ENCODE measurements at places on chromosomes 7 and 10.

- no peak for DNase-seq
These were observed 48.8 kb upstream of the RASGEF1A start for GRCh38 chr10:43315535-43316207.

GRCh38 chr7:29375641-29376562 lies 181.3 kb downstream of the CHN2 start:
- no peak for DNase-seq

DNA sequence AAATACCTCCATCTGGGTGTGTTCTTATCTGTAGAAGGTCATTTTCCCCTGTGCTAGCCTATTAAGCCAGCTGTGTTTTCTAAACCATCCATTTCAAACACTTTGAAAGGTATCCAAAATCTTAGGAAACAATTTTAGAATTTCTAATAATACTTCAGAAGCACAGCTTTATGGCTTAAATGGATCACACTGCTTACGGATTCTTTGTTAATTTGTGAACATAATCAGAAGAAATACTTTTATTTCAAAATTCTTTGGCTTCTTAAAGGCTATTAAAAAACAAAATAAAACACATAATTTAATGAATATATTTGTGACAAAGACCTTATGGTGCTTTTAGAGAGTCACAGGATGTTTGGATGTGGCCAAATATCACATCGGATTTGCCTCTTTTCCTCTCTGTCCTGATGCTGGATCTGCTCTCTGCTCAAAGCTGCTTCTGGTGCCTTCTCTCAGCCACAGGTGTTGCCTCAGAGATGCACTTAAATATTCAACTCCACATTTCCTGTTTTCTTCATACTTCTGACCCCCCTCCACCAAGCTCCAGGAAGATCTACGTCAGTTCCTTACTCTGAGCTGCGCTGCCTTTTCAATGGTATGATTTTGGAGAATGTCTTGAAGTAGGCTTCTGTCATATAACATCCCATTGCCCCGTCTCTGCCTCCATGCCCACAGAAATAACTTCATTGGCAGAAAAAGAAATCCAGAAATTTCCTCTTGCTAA lies 230.6 kb downstream of the MLLT10 start:
- no peak for DNase-seq

GRCh38 chr7:113289140-113289740 lies 170.9 kb upstream of the SMIM30 start:
- no peak for DNase-seq

DNA sequence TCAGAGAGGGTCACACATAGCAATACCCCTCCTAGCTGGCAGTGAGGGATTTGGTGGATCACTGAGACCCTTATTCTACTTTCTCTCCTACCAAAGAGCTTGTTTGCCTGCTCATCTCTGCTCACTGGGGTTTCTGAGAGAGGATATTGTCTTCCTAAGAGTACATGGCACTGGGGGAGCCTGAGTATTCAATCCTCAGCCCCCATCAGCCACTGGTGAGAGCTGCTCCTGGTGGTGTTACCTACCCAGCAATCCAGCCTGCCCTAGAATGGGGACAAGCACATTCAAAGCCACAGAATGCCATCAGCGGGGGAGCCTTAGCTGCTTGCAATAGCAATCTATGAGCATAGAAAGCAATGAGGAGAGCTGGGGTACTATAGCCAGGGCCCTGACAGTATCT lies 281.1 kb downstream of the WDR11 start:
- no peak for DNase-seq

DNA sequence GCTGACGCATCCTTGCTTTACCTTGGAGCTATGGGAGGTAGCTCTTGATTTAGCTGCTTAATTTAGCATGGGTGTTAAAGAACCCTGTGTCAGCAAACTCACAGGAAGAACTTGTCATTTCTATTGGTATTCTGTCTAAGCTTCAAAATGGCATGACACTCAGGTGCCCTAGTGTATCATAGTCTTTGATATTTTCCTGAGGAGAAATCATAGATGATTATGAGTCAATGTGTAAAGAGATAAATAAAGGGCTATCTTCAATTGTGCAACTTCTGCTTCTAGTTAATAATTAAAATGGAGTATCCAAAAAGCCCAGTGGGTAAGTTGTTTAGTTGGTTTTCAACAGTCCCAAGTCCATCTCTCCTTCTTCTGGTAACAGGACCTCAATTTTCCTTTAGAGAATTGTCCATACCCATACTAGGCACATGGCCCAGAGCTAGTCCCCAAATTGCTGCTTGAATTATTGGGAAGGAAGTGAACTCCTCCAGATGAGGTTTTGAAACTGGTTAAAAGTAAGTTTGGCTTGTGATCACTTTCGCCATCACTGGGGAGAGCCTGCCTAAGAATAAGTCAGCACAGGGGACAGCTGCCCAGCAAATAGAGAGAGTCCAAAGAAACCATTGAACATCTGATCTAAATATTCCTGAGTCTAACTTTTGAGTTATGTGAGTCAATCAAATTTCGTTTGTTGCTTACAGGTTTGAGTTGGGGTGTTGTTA lies 169.0 kb upstream of the PHYHIPL start:
- DNase-seq: no peak

DNA sequence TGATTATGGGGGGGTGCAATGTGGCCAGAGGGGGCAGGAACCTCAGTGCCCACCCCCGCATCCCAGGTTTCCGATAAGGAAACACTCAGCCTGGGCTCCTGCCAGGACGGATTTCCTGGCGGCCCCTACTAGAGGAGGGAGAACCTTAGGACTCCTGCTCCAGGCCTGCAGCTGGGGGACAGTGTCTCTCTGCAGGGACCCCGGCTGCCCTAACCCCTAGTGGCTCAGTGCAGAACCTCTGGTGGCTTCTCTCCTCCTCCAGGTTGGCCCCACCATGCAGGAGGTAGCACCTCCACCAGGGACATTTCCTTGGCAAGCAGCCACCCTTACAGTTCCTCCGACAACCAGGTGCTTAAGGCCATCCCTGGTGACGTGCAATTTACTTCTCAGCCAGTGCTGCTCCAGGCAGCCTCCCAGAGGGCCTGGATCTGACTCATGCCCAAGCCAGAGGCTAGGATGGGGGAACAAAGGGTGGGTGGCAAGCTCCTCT lies 31.9 kb downstream of the SH2B2 start:
- DNase-seq: no peak

DNA sequence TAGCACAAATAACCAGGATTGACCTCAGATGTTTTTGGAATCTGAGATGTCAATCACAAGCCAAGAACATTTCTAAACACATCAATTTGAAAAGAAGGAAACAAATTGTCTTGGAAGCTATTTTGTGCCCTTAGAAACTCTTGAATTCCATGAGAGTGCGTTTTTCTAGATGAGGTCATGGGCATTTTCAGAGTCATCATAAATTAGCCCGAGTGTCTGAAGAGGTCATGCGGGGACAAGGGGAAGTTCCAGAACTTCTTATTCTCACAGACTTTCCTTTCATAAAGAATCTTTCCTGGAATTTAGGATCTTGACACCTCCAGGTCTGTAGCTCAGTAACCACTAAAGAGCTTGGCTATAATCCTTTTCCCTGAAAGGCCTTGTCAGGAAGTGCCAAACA lies 28.2 kb downstream of the IL2RA start:
- no peak for DNase-seq

- DNase-seq: no peak
These were observed 55.3 kb downstream of the TFAM start for GRCh38 chr10:58440484-58440883.

DNA sequence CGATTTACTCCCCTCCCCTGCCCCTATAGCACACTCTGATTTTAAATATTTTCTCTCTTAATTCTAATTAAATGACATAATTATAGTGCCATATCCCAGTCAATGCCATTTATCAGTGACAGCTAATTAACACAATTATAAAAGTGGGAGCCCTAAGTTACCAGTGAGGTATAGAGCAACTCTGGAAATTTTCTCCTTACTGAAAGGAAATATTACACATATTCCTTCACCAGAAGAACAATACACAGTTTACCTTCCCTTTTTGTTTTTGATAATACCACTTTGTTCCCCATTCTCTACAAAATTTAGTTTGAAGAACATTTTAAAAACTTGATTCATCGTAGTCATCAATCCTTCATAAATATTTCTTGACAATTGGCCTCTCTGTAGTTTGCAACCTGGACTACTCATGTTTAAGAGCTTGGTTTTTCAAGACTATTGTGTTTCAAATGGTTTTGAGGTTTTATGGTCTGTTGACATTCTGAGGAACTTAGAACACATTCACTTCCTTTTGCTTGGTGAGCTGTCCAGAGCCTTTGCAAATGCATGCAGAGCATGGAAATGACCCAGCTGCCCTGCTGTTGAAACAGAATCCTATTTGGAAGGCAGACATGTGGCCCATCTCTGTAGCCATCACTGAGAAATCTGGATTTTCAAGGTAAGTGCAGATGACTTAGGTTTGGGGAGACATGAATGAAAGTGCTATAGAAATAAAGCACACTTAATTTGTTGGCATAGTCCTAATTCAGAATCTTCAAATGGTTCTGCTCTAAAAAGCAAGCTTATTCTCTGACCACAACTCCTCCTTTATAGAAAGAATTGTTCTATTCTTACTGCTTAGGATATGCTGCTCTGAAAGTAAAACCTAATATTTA lies at the start of gene GPR141:
Gene GPR141, plus strand, starts transcription at position 521 of the 875 bp plus-strand sequence. CDS start 56,628 bp downstream, outside the sequence.
- no peak for DNase-seq

DNA sequence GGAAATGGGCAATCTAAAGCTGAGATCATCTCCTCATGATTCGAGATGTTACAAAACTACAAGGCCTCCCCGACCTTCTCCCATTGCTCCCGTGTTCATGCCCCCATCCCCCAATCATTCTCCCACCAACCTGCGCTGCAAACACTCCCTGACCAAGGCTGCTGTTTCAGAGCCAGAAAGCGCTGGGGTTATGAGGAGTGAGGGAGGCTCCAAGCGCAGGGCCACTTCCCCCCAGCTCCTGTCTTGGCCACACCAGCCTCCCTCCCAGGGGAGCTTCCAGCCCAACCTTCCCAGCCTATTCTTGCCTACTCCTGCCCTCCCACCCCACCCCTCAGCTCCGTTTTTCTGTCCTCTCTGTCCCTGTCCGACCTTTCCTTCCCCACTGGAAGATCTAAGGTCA lies 14.7 kb upstream of the NODAL start:
- DNase-seq: no peak

- DNase-seq: no peak
These were observed 436.2 kb downstream of the KCNMA1 start for GRCh38 chr10:77201135-77202106.

GRCh38 chr10:59236064-59236697 lies 59.7 kb downstream of the PHYHIPL start:
- no peak for DNase-seq

DNA sequence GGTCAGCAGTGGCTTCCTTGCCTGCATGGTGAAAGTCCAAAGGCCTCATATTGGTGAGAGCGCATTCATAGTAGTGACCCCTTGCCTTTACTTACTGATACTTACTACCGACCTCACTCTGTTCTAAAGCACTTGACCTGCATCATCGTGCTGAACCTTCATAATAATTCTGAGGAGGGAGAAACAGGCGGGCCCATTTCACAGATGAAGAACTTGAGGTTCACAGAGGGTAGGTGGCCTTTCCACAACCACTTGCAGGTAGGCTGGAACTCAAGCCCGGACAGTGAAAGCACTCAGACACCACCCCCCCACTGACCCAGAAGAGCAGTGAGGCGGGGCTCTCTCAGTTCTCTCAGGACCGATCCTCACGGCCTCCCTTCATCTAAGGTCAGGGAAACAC lies 149.4 kb upstream of the CHST15 start:
- DNase-seq: no peak

GRCh38 chr10:31939797-31940708 lies 11.4 kb upstream of the ARHGAP12 start:
- DNase-seq: no peak

- no peak for DNase-seq
These were observed 76.5 kb downstream of the TNS3 start for GRCh38 chr7:47505312-47506007.

DNA sequence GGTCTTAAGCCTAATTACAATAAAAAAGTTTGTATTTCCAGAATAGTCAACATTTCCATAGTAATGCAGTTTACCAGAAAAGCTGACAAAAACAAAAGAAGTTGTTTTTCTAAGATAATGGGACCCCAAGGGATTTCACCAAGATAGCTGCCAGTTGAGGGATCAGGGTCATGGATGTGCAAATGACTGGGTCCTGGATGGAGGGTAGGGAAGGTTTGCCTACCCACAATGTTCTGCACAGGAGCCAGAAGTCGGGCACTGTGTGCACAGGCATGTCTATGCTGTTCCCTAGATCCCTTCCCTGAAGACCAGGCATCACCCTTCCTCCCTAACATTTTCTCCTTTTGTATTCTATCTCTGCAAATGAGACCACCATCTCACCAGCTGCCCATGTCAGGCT lies 94.1 kb upstream of the FAM133B start:
- no peak for DNase-seq

GRCh38 chr10:8050556-8051108 lies 3.9 kb upstream of the GATA3 start:
- no peak for DNase-seq

DNA sequence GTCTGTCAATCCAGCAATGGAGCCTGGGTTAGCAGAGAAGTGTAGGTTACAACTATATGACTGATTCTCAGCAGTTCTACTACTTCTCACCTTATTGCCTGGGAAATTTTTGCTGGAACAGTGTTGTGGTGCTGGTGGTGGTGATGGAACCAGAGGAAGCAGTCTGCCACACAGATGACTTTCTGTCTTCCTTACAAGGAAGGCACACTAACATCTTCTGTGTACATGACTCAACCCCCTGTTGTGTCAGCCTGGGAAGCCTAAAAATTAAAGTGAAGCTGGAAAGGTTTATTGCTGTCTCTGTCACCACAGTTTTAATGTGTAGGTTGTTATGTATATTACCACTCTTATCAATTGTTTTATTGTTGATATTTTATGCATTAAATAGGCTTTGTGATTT lies 40.3 kb downstream of the ANKRD7 start:
- DNase-seq: no peak

- DNase-seq: no peak
These were observed 28.8 kb downstream of the CACUL1 start for GRCh38 chr10:118725886-118726500.

DNA sequence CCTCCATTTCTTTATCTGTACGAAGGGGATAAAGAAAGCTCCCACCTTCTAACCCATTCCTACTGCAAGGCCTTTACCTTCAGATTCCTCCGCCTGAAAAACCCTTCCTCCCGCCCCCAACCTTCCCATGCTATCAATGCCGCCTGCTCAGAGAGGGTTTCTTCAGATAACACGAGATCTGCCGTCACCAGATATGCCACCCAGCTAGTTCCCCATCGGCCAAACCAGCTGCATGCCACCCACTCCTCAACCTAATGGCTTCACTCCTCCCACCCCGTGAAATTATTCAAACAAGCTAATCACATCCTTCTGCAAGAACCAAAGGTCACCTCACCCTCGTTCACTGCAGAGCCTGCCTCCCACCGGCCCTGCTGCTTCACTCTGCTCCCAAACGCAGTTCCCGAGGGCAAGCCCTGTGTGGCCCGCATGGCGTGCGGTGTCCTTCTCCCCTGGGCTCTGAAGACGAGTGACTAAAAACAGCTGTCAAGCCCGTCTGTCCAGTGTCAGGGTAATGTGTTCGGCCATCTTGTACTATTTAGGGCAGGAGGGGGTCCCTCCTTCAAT lies 46.8 kb upstream of the TMEM213 start:
- DNase-seq: no peak

- DNase-seq: no peak
These were observed 144.0 kb upstream of the MKLN1 start for GRCh38 chr7:131183611-131184119.

Measured in activated naive CD4-positive, alpha-beta T cell (primary cell).